ENCODE measurements at places on chromosomes 2 and 18.
A peak's percentile ranks its signal among the peaks of the same experiment; 100 is the strongest.

- no peak for DNase-seq
These were observed 1231.6 kb upstream of the DDX18 start for GRCh38 chr2:116582850-116583249.

GRCh38 chr2:119657466-119658145 is 21.4 kb upstream of the TMEM177 start:
- no peak for DNase-seq

- peak; percentile 77 for DNase-seq
These were observed 572 bp upstream of the ZNF516 start for GRCh38 chr18:76495435-76496193.

DNA sequence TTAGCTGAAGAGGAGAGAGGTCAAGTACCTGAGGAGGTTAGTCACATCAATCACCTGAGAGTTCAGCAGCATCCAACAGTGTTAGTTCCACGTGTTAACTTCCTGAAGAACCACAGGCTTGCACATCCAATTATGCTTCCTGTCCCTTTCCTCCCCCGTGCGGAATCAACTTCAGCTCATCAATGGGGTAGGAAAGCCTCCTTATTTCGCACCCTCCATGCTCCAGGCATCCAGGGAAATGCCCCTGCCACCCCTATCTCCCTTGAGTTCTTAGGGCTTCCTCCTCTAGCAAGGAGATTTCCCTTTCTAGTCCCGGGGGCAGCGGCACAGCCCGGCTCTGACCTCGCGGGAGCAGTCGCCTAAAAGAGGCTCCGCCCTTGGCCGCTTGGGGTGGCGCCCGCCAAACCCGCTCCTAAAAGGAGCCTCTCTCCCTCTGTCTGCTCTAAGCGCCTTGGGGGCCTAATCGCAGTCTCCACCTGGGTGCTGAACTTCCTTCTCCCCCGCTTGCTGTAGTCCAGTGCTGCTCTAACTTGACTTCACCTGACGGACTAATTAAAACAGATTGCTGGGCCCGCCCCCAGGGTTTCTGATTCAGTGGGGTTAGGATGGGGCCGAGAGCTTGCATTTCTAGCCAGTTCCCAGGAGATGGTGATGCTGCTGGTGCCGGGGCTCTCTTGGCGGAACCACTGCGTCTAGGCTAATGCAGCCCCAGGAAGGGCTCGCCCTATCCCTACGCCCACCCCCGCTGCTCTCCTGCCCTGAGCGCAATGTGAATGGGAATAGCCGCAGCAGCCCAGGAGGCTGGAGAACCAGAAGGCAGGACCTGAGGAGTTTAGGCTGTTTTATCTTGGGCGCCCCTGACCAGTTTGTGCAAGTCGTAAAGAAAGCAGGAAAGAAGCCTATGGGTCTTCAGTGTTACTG is 3.4 kb upstream of the TET3 start:
- peak; percentile 37 for DNase-seq

DNA sequence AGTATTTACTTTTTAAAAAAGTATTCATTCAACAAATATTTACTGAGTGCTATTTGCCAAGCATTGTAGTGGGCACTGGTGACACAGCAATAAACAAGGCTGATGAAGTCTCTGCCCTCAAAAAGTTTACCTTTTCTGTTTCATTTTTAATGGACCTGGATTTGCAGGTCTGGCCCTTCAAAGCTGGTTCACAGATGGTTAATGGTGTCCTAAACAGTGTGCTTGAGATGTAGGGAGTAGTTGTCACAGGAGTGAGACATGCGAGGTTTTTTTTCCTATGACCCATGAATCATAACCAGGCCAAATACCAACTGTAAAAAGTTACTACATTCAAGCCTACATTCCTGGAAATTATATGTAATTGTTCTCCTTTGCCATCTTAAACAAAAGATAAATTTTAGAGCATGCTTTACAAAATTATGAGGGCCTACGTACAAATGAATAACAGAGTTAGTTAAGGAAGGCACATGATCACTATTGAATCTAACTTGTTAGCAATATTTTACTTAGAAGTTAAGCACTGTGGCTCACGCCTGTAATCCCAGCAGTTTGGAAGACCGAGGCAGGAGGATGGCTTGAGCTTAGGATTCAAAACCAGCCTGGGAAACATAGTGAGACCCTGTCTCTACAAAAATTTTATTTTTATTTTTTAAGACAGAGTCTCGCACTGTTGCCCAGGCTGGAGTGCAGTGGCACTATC is 223.9 kb downstream of the MBD5 start:
- DNase-seq: peak; percentile 73

DNA sequence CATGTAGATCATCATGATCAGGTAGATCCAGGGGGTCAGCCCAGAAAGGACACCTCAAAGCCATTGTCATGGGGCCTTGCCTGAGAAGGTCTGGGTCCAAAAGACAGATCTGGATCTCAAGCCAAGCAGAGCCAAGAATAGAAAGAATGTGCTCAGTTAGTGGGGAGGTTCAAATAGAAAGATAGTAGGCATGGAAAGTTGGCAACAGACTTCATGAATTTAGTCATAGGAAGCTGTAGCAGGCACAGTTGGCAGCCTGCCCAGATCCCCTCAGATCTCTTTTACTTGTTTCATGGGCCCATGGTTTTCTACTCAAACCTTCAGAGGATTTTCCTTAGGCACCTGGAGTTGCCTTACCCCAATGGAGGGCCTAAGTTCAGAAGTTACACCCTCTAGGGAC is 767.0 kb downstream of the SLC4A3 start:
- peak; percentile 66 for DNase-seq

- DNase-seq: no peak
These were observed 15.0 kb upstream of the IL1A start for GRCh38 chr2:112798979-112799975.

DNA sequence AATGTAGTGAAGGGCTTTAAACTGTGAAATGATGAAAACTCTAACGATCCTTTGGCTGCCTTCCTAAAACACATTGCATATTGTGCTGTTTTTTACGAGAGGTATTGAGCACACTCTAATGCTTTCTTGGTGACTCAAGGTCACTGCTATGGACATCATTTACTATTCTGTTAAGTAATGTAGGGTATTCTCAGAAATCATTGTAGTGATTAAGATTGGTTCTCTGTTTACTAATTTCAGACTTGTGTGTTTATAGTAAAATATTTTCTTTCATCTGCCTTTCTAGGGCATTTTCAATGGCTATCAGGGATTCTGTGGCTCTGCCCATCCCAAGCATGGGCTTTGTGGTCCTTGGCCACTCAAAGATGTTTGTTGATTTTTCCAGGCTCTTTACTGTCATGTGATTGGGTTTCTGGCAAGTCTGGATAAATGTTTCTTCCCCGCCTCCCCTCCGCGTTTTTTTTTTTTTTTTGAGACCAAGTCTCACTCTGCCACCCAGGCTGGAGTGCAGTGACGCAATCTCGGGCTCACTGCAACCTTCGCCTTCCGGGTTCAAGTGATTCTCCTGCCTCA is 29.3 kb downstream of the UBE2F start:
- peak; percentile 64 for DNase-seq

GRCh38 chr18:80105369-80106167 is 3.5 kb upstream of the ADNP2 start:
- no peak for DNase-seq

DNA sequence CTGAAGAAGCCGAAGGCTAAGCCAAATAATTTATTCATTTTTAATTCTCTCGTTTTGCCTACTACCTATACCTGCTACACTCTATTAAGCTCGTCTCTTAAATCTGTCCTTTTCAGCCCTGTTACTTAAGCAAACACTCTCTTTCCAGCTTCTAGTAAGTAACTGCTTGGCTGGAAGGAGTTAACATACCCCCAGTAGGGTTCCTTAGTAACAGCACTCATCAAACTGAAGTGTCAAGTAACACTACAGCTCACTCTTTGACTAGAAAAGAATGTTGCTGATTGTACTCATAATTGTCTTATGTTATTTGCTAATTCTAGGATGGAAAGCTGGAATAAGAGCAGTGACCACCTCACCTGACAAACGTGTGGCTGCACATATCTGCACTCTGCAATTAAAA is 120.0 kb upstream of the SCN7A start:
- DNase-seq: no peak

Measured in fibroblast of mammary gland (primary cell).